Tibial nerve (tissue), 4 donors: ENCODE measurements at places on chromosomes 1 and 21.

DNA sequence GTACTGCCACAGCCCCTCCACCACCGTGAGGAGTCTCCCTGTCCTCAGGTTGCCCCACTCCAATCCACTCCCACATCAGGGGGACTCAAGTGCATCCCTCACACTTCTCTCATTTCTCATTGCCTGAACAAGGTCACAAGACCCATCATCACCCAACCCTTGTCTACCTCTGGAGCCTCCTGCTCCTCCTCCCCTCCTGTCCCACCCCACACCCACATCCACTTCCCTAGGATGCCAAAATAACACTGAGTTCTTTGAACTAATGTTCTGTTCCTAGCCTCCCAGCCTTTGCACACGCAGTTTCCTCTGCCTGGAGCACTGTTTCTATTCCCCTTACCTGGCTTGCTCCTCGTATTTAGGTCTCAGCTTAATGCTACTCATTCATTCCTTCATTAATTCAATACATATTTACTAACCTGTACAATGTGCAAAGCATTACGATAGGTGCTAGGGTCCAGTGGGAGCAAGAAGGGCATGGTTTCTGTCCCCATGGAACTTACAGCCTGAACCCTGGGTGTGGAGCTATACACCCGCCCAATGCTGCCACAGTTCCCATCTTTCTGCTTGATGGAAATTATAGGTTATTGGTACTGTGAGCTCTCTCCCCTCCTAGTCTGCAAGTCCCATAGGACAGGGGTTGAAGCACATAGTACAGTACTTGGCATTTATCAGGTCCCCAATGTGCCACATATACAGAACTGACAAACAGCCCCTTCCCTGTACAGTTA lies 96.1 kb upstream of the GRIK3 start:
- H3K27me3 ChIP-seq, result no peaks in the 10 kb centered on the region
- no peaks in the 10 kb centered on the region for H3K4me1 ChIP-seq
- no peak for DNase-seq

DNA sequence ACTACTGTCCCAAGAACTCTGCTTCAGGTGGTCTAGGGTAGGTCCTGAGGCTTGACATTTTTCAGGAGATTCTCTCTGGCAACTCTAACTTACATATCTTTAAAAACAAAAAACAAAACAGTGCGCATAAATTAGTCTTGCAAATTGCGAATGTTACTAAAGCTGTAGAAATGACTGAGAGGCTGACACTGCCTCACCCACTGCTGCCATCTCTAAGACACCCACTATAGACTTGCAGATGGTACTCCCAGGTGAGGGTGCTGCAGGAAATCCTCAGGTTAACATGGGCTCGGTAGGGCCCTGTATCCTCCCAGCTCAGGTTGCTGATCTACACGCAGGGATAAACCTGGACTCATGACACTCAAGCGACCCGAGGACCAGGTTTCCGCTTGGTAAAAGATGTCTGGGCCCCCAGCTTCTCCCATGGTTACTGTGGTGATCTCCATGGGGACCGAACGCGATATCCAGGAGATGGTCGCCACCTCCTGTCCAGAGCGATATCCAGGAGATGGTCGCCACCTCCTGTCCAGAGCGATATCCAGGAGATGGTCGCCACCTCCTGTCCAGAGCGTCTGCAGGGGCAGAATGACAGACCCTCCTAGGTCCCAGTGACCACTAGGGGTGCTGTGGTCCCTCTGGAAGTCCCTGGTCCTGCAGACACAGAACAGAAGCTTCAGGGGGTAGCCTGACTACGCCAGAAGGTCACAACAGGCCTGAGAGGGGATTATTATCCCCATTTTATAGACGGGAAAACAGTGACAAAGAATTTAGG lies 16.2 kb upstream of the LY9 start:
- peaks cover 4% of the 10 kb centered on the region for H3K4me1 ChIP-seq
- no peak overlapping the region for H3K4me3 ChIP-seq
- DNase-seq, result no peak
- H3K36me3 ChIP-seq, result no peaks in the 10 kb centered on the region

- no peak for DNase-seq
- H3K4me1 ChIP-seq, result peaks cover 5% of the 10 kb centered on the region
- no peak overlapping the region for H3K4me3 ChIP-seq
- no peaks in the 10 kb centered on the region for H3K36me3 ChIP-seq
Measured at GRCh38 chr1:59078866-59079265, 218.0 kb upstream of the FGGY start.

DNA sequence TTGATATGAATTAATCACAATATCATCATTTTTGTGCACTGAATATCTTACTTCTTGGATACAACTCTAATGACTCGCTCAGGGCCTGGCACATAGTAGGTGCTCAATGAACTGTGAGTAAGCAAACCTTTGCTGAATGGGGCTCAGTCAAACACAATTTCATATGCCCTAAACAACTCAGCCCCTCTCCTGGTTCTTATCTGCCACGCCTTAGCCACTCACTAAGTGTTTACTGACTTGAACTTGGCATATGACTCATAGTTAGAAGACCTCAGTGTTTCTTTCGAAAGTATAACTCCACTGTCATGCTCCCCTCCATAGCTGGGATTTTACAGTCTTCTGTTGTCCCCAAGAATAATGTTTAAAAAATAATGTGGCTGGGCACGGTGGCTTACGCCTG lies 4.8 kb upstream of the IFNLR1 start:
- no peaks in the 10 kb centered on the region for H3K36me3 ChIP-seq
- H3K27ac ChIP-seq, result no peak overlapping the region
- H3K4me3 ChIP-seq, result no peak overlapping the region
- H3K27me3 ChIP-seq, result peaks cover 23% of the 10 kb centered on the region

DNA sequence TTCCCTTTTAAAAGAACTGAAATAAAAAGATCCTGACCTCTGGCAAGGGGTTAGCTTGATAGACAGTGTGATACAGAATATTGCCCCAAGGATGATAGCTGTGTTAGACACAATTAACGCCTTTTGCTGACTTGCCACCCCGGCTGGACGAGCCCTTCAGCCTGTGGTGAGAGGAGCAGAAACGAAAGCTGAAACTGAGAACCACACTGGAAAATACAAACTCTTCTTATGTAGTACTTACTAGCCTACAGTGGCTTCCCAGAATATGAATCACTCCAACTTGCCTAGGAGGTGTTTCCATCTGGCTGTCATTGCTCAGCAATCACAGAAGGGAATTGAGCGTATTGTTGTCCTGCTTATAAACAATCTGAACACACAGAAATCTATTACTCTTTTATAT lies 22.9 kb downstream of the SAMSN1 start:
- H3K36me3 ChIP-seq, result no peaks in the 10 kb centered on the region
- H3K27me3 ChIP-seq, result no peaks in the 10 kb centered on the region
- DNase-seq, result no peak
- no peak overlapping the region for H3K4me3 ChIP-seq
- H3K27ac ChIP-seq, result no peak overlapping the region

DNA sequence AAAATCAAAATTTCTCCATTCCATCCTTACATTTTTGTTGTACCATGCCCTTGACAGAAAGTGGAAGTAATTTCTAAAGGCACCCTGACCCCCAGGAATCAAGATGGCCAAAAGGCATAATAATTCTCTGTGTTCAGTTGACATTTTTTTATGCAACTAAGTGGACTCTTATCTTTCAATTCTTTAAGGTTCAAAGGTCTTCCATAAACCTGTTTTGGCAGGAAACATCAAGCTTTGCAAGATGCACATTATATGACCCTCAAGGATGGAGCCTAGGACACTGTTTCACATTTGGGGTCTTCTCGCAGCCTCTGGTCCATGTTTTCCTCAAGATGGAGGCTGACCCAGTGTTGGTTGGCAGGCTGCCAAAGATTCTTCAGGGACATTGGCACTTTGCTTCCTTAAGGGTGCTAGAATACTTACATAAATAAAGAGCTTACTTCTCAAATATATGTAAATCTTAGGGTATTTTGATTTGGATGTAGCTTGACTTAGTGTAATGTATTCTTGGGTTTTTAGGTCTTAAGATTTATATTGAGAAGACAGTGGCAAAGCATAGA lies 48.0 kb upstream of the COG2 start:
- no peak for DNase-seq
- no peaks in the 10 kb centered on the region for H3K36me3 ChIP-seq
- H3K4me1 ChIP-seq, result no peaks in the 10 kb centered on the region

GRCh38 chr1:231926340-231926739 lies 299.8 kb downstream of the DISC1 start:
- H3K27ac ChIP-seq, result no peak overlapping the region
- H3K4me3 ChIP-seq, result no peak overlapping the region
- H3K4me1 ChIP-seq, result peaks cover 53% of the 10 kb centered on the region

GRCh38 chr21:41725421-41726031 lies 41.3 kb downstream of the RIPK4 start:
- DNase-seq, result no peak
- H3K36me3 ChIP-seq, result no peaks in the 10 kb centered on the region
- no peaks in the 10 kb centered on the region for H3K4me1 ChIP-seq
- H3K4me3 ChIP-seq, result no peak overlapping the region
- H3K27me3 ChIP-seq, result no peaks in the 10 kb centered on the region
